Ecto neural progenitor cell (in vitro differentiated cells): ENCODE measurements at places on chromosomes 12 and 14.

- no peak for DNase-seq
Observed at GRCh38 chr12:46914336-46914735, 88.5 kb upstream of the SLC38A4 start.

DNA sequence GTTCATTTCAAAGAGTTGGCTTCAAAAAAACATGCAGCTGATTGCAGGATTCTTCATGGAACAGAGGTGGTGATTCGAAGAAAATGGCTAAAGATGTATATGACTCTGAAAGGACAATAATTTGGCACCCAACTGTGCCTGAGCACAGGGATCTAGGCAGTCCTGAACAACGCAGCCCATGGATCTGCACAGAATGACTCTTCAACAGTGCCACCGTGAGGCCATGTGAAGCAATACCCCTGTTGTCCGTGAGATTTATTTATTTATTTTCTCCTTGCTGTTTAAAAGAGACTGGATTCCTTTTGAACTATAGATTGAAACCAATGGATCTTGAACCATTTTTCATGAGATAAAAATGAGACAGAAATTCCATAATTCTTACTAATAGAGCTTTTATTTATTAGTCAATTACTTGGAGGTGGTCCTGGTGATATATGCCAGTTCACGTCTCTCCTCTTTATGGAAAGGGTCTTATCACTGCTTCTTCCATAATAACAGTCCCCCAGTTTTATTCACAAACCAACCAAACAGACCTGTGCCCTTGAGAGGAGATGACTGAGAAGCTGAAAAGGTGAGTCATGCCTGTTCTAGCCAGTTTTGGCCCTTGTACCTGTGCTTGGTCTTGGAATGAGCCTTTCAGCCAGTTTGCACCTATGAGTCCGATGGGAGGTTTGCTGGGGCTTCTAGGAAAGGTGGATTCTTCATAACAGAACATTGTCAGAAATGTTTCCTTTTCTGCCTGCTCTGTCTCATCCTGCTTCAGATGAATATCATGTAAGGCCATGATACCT, 1598.3 kb downstream of the AACS start:
- DNase-seq = no peak

DNA sequence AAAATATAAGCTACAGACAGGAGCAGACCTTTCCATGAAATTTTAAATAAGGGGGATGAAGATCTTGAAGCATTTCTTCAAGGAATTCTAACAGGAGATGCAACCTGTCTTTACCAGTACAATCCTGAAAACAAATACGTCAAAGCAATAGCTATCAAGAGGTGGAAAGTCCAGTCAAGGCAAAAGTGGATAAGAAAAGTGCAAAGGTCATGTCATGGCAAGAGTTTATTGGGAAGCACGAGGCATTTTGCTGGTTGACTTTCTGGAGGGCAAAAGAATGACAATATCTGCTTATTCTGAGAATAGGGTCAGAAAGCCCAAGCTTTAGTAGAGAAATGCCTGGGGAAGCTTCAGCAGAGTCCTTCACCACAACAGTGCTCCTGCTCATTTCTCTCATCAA, 34.3 kb upstream of the PRB4 start:
- DNase-seq = no peak

- no peak for DNase-seq
Observed at GRCh38 chr12:110543965-110544364, 39.2 kb downstream of the PPTC7 start.

DNA sequence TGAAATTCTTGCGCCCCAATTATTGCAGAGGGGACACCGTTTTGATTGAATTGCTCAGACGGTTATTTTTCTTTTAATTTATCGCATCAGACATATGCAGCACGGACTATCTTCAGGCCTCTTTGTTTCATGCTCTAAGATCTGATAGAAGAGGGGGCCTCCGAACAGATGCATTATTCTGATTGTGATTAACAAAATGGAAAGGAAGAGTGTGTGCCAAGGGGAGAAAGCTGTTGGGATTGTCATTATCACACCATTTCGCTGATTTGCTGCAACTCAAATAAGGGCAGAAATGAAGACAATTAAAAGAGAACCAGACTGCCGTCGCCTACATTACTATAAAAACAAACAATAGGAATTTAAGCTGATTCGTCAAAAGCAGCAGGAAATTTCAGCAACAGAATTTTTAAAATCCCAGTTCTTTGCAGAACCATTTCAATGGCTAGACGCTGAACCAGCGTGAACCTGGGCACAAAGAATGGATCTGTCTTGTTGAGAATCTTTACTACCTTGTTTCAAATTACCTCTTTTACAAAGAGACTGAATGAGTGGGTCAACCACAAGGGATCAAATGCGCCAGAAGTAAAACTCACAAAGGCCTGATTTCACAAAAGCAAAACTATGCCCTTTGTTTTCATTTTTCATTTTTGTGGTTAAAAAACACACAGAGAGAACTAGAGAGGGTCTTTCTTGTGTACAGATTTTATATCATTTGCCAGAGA, 30.6 kb downstream of the TMEM132D start:
- DNase-seq = no peak

GRCh38 chr14:73944432-73945158, 5.3 kb downstream of the FAM161B start:
- DNase-seq = no peak

DNA sequence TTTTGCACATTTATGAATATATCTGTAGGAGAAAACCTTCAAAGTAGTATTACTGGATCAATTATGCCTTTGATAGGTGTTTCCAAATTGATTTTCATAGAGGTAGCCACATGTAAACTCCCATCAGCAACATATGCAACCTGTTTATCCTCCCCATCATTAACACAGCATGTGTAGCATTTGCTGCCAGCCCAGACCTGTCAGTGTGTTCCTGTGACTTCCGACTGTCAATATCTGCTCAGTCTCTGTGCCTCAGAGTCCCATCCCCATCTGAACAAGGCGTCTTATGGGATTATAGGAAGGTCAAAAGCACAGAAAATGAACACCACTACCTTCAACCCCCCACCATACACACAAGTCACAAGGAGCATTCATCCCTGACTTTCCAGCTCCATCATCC, 9.5 kb upstream of the CAPRIN2 start:
- DNase-seq = no peak

- DNase-seq = no peak
Observed at GRCh38 chr14:89719366-89720075, 235.0 kb downstream of the EFCAB11 start.

DNA sequence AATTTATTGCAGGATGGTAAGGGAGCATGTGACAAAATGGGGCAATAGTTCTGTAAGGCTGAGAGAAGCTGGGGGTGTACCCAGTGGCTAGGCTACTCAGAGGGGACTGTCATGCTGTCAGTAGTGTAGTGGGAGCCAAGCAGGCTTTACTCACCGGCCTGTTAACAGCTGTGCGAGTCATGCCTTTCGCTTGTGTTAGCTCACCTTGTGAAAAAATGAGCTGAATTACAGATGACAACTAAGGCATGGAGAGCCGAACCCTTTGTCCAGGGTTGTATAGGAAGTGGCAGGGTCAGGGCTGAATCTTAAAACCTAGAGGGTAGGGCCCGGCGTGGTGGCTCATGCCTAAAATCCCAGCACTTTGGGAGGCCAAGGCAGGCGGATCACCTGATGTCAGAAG, 37.9 kb downstream of the SH2B3 start:
- DNase-seq = no peak

GRCh38 chr12:49961111-49961922, at the start of gene AQP5:
AQP5 (plus strand) TSS chr12:49961872; CDS start chr12:49962018, 146 bp downstream.
- DNase-seq = peak; percentile 73

DNA sequence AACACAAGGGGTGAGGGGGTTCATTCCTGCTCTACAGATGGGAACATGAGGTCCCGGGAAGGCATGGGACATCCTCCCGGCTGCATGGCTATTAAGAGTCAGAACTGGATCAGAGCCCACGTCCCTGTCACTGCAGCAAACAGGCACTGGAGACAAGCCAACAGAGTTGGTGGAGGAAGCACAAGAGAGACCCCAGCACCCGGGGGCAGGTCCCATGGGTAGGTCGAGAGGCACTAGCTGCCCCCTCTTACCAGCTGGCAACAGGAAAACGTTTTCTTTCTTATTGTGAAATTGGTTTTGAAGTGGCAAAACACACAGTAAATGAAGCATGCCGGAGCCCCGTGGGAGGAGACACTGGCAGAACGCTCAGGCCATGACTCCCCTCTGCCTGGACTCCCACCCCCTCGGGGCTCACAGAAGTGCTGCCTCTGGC, 43.6 kb downstream of the SYNE3 start:
- DNase-seq = no peak

GRCh38 chr12:31724557-31724956, 4.3 kb downstream of the AMN1 start:
- DNase-seq = no peak

- DNase-seq = no peak
Observed at GRCh38 chr12:62164036-62164435, 96.2 kb upstream of the USP15 start.

DNA sequence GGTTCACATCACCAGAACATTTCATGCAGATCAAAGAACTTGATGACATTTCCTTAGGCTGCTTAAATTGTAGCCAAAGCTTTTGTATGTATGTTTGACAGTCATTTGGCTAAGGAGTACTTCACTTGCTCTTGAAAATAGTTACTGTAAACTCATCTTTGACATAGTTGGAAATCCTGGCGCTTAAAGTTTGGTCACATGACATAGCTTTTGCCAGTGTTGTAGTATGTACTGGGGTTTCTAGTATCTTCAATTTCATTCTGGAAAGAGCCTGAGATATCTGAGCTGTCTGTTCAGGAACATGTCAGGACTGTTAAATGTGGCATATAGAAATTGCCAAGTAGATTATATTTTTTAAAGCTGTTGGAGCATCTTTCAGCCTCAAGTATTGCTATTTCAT, 55.7 kb downstream of the WDR20 start:
- no peak for DNase-seq

- peak; percentile 11 for DNase-seq
Observed at GRCh38 chr12:12088761-12089160, 18.0 kb downstream of the BCL2L14 start.

GRCh38 chr14:99408286-99408970, 72.2 kb downstream of the SETD3 start:
- no peak for DNase-seq

DNA sequence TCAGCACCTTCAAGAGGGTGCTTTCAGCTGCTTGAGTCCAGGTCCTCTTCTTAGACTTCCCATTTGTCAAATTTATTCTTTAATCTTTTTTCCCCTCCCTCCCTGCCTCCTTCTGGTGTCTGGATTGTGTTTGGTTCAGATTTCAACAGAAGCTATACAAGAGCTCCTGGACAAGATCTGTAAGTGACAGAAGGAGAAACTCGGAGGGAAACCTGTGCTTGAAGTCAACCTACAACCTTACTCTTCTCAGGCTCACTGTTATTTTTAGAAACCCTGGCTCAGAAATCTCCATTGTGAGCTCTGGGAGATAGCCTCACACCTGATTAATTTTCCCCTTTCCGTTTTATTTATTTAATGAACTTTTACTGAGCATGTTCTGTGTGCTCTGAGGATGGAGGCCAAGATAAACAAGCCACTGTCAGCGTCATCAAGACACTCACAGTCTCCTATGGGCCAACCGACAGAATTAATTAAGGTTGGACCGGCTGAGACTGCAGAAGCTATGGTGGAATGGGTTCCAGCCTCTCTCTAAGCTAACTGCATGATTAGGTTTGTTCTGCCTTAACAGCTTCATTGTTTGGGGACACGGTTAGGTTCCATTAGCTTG, 13.5 kb downstream of the PDE1B start:
- DNase-seq = no peak

DNA sequence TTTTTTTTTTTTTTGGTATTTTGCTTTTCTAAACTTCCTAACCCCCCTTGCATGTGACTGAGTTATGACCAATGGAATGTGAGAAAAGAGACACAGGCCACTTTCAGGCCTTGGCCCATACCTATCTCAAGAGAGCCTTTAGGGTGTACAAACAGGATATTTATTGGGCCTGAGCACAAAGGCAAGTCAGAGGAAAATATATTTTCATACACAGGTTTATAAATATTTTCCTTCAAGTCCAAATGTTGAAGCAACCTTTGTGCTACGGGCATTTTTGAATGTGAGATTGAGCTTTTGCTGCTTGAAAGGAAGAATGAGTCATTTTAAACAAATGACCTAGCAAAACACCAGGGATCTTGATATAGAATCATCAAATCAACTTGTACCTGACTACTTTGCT, 228.6 kb upstream of the E2F7 start:
- DNase-seq = no peak

GRCh38 chr14:104550340-104550860, 29.2 kb upstream of the C14orf180 start:
- no peak for DNase-seq

GRCh38 chr14:87877877-87878276, 115.1 kb downstream of the GALC start:
- DNase-seq = no peak

GRCh38 chr12:118970856-118971255, 10.5 kb upstream of the SRRM4 start:
- no peak for DNase-seq

DNA sequence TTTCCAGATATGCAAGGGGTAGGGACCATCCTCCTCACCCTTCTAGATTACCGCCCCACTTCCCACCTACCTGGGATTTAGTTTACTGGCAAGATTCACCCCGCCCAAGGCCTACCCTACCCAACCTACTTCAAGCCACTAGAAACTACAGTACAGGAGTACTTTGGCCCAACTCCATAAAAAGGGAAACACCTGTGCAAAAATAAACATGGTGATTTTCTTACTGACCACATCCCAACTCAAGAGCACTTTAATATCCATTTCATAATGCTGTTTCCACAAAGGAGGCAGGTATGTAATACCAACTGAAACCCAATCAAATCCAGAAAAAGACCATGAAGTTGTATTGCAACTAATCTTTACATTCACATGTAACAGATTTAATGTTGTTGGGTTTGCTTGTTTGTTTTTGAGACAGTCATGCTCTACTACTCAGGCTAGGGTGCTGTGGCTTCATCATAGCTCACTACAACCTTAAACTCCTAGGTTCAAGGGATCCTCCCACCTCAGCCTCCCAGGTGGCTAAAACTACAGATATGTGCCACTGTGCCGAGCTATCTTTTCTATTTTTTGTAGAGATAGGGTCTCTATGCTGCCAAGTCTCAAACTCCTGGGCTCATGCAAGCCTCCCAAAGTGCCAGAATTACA, 41.7 kb upstream of the RAP1B start:
- no peak for DNase-seq

DNA sequence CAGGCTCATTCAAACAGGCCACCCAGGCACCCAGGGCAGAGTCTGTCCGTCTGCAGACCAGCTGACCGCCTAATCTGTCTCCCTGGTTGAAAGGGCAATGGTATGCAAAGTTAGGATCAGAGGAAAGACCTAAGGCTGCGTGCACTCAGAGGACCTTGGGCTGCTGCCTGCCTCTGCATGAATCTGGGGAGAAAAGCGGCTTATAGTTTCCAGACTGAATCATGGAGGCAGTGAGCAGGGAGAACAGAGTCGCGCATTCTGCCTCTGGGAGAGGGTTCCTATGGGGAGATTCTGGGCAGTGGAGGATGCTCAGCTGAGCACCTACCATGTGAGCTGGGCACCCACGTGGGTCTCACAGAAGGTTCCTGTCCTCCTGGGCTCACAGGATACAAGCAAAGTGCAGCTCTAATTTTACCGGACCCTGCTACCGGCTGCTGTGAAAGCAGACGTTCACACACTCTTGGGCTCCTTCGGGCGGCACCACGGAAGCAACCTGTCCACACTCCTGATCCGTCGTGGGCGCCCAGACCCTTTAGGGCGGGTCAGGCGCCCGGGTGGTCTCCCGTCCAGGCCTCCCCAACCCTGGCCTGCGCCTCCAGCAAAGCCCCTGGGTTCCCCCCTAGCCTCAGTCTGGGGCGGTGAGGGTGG, 772 bp downstream of the SCARB1 start:
- DNase-seq = peak; percentile 71

- no peak for DNase-seq
Observed at GRCh38 chr12:110690127-110690430, 1.2 kb upstream of the HVCN1 start.

GRCh38 chr14:75979071-75979571, 2.7 kb downstream of the TGFB3 start:
- DNase-seq = peak; percentile 60
